ENCODE measurements at places on chromosomes 12 and 14.

GRCh38 chr14:93112891-93113677 is 2.6 kb downstream of the ITPK1 start:
- DNase-seq = peak; percentile 82

DNA sequence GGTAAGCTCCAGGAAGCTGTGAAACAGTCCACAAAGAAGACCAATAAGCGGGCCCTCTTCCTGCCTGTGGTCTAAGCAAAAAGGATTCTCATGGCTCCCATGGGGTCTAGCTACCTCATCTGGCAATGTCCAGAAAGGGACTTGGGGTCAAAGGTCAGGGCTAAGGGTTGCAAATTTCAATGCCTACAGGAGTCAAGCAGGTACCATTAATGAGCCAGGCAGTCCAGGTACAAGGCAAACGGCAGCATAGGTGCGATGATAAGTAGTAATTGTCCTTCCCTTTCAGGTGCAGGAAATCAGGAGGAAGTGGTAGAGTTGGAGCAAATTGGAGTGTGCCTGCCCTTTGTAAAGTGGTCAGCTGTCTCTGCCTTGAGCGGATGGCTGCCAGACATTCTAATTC is 6.4 kb upstream of the LACRT start:
- DNase-seq = no peak

- no peak for DNase-seq
Observed at GRCh38 chr12:89884952-89885351, 176.3 kb upstream of the ATP2B1 start.

DNA sequence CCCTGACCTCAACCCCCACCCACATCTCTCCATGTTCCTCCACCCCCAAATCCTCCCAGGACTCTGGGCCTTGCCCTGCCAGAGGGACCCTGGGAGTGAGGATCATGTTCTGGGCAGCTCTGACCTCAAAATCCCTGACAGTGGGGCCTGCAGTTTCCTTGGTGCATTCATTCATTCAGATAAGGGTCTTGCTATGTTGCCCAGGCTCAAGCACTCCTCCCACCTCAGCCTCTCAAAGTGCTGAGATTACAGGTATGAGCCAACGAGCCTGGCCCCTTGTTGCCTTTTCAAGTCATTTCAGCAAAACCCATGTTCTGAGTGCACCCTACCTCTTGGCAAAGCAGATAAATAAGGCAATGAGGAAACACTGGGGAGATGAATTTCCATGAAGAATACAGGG is 29.6 kb downstream of the ARL6IP4 start:
- DNase-seq = no peak

GRCh38 chr14:102390064-102390855 is 27.5 kb downstream of the TECPR2 start:
- DNase-seq = no peak

DNA sequence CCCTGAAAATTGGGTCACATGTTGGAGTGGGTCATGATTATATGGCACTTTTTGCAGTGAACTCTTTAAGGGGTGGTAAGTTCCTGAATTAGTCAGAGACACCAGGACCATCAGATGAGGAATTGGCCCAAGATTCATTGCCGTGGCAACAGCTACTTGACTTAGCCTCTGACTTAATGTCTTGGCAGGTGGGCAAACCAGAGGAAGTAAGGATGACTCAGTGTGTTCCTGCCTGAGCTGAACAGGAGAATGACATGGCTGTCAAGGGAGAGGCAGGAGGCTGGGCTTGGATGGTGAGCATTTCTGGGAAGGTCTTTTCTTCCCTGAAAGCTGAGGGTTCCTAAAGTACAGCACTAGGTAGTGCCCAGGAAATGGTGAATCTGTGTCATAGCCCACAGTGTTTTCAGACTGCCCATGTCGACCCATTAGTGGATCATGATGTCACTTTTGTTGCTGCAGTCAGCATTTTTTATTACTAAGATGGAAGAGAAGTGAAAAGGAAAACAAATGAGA is 170.1 kb upstream of the PWP1 start:
- no peak for DNase-seq

- no peak for DNase-seq
Observed at GRCh38 chr12:2256915-2257314, 204.1 kb downstream of the CACNA1C start.

DNA sequence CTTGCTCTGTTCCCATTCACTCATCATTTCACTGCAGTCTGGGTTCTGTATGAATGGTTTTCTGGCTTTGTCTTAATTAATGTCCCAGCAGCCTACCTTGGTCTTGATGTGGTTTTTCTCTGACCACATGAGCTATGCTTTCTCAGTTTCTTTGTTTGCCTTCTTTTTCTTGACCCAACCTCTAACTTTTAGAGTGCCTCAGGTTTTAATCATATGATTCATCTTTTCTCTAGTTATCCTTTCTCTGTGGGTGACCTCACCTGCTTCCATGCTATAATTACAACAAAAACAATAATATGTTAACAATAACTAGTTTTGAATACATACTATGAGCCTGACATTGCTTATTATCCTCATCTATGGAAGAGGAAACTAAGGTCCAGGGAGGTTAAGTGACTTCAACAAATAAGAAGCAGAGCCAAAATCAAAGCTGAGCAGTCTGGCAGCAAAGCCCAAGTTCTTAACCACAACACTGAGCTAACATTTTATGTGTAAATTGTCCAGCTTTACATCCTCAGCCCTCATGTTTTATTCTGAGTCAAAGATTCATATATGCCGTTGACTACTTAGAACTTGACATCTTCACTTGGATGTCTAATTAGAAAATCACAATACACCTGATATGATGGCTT is 4.7 kb upstream of the EPYC start:
- no peak for DNase-seq
